ENCODE measurements at places on chromosomes 12 and 14.

- no peak for DNase-seq
These were observed 32.6 kb downstream of the PAPLN start for GRCh38 chr14:73269729-73270531.

GRCh38 chr14:89293314-89293916 lies 123.6 kb downstream of the FOXN3 start:
- DNase-seq: no peak

- DNase-seq: no peak
These were observed 81.2 kb downstream of the SCAF11 start for GRCh38 chr12:45909041-45909713.

GRCh38 chr12:120842595-120842994 lies 61.6 kb downstream of the SPPL3 start:
- no peak for DNase-seq

DNA sequence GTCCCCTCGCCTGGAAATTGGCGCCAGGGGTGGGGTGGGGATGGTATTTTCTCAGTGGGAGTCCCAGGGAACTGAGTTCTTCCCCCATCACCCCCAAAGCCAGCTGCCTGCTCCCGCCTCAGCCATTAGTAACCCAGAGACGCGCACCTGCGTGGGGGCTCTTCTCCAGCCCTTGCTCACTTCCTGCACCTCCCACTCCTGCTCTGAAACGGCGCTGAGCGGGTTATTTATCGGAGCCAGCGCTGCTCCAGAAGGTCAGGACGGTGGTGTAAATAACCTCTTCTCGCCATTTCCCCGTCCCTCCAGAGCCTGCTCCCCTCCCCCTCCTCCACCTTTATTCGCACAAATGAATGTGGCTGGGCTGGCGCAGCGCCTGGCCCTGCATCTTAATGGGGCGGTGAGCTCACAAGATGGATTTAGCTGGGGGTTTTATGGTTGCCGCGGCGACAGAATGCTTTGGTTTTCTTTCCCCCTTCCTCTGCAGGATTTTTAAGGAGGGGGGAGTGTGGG lies 12.2 kb downstream of the GPR84 start:
- no peak for DNase-seq

- no peak for DNase-seq
These were observed 202.8 kb downstream of the TTC7B start for GRCh38 chr14:90613453-90613852.

DNA sequence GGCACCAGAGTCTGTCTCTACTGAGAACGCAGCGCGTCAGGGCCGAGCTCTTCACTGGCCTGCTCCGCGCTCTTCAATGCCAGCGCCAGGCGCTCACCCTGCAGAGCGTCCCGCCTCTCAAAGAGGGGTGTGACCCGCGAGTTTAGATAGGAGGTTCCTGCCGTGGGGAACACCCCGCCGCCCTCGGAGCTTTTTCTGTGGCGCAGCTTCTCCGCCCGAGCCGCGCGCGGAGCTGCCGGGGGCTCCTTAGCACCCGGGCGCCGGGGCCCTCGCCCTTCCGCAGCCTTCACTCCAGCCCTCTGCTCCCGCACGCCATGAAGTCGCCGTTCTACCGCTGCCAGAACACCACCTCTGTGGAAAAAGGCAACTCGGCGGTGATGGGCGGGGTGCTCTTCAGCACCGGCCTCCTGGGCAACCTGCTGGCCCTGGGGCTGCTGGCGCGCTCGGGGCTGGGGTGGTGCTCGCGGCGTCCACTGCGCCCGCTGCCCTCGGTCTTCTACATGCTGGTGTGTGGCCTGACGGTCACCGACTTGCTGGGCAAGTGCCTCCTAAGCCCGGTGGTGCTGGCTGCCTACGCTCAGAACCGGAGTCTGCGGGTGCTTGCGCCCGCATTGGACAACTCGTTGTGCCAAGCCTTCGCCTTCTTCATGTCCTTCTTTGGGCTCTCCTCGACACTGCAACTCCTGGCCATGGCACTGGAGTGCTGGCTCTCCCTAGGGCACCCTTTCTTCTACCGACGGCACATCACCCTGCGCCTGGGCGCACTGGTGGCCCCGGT lies at the start of gene PTGDR:
PTGDR (plus strand) TSS at position 198 of the 778 bp plus-strand sequence; CDS start at position 315, 117 bp downstream.
- DNase-seq: no peak

GRCh38 chr12:91632042-91632786 lies 449.6 kb upstream of the DCN start:
- DNase-seq: no peak

GRCh38 chr12:104764225-104765091 lies 193.6 kb downstream of the SLC41A2 start:
- no peak for DNase-seq

- no peak for DNase-seq
These were observed 700 bp downstream of the PRKAG1 start for GRCh38 chr12:49017891-49018260.

DNA sequence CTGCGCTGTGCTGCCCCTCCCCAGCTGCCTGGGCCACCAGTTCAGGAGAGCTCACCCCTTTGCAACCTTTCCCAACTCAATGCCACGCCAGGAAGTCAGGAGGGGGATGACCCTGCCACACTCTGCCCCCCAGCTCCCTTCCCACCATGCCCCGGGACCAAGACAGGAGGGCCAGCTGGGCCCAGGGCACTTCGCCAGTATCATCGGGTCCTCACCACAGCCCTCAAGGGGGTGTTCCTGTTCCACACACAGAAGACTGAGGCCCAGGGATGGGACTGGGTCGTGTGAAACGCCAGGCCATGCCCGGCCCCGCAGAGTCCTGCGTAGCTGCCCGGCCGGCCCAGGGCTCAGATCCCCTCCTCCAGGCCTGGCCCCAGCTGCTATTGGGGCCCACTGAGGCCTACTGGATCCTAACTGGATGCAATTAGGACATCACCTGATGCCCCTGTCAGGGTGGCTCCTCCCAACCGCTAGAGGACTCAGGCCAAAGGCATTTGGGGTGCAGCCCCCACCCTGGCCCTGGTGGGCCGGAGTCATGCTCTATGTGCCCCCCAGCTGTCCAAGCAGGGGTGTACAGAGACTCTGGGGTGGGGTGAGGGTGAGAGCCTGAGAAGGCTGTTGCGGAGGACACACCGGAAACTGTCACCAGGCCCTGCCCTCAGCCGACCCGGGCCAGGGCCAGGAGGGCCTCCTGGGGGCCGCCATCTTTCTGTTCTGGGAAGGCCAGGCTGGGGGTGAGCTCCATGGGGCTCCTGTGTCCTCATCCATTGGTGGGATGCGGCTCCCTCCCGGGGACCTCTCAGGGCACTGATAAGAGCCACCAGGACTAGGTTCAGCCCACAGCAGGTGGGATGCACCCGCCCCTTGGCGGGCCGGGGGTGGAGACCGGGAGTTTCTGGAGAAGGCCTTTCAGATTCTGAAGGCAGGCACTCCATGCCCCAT lies 29.3 kb upstream of the ANKRD9 start:
- DNase-seq: no peak
